ENCODE measurements at places on chromosomes 4 and X.

DNA sequence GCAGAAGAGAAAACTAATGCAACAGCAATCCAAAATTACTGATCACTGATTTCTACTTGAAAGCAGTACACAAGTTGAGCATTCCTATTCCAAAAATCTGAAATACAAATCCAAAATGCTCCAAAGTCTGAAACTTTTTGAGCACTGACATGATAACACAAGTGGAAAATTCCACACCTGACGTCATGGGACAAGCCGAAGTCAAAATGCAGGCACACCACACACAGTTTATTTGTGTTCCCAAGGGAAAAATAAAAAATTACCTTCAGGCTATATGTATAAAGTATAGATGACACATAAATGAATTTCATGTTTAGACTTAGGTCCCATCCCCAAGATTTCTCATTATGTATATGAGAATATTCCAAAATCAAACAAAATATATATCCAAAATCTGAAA is 20.7 kb downstream of the ANKRD50 start:
- no peak for DNase-seq

- DNase-seq: no peak
Observed at GRCh38 chr4:167185465-167185864, 48.8 kb downstream of the SPOCK3 start.

DNA sequence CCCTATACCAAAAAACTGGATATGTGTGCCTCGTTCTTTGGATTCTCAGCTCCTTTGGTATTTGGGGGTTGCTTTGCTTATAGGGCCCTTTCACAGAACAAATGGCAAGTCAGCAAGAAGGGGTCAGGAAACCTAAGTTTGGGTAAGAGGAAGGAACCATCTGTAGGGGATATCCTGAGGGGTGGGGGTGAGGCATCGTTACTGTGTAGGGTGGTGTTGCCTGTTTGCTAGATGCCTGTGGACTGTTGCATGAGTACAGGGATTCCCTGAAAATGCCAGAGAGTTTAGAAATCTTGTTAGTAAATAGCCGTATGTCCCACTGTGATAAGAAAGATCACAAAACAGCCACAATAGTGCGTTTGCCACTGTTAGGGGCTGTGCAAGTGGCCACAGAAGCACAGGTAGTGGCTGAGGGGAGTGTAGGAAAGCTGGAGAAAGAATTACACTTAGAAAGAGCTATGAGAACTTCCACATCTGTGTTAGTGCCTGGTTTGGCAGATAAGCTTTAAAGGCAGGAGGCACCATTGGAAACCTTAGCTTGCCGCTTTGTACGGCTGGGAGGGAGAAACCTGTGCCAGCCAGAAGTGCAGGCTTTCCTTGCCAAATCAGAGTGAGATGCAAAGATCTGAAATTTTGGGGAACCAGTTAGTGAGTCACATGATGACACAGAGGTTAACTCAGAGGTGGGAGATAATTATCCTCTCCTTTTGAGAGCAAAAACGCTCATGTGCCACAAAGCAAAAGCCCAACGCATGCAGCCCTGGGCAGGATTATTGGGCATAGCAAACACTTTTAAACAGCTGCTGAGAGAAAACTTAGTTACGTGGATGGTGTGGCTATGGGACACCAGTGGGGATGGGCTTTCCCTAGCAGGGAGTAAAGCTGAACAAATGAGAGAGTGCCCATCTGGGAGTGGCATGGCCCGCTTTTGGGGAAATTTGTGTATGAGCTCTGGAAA is 343.7 kb downstream of the ARAP2 start:
- DNase-seq: no peak

GRCh38 chrX:49644991-49645637 is 46.3 kb downstream of the GAGE1 start:
- no peak for DNase-seq

DNA sequence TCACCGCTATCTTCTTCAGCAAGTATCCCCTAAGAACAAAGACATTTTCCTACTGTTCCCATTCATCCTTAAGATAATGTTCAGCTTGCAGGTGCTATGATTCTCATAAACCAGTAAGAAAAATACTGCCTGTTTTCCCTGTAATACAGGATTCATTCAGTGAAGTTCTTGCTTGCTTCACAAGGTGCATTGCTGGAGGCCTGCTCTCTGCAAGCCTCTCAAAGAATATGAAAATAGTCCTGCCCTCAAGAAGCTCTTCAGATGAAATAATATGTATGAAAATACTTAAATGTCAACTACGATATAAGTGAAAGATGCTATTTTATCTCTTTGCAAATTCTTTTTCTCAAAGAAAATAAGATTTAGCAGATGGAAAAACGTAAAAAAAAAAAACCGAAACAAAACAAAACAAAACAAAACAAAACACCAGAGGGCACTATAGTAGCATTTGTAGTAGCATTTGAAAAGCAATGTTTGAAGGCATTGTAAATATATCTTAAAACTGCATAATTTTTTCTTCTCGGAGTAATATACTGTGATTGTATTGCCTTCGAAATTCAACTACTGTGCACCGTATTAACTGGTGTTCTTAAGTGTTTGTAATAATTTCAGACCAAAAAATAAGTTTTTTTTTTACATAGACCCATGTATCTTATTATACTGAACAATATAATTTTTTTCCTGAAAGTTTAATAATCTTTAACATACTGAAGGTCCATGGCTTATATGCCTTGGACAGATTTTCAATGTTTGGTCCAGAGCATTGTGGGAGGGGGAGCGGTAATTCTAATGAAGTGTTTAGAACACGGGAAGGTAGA is 26.0 kb downstream of the ADH4 start:
- DNase-seq: no peak

GRCh38 chr4:83603129-83603528 is 67.2 kb downstream of the GPAT3 start:
- DNase-seq: no peak

DNA sequence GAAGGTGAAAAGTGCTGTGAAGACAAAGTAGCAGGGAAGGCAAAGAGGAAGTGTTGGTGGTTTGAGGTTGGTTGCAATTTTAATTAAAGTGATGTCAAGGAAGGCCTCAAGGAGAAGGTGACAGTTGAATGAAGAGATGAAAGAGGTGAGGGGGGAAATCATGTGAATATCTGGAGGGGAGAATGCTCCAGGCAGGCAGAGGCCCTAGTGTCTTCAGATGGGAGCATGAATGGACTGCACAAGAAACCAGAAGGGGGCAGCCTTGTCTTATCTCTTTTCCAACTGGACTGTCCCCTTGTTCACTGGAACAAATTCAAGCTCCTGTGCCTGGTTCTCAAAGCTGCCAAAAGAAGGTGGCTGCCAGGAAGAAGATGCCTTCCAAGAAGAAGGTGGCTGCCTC is 68.4 kb downstream of the MAOB start:
- no peak for DNase-seq

GRCh38 chrX:139734996-139735395 is 27.0 kb upstream of the MCF2 start:
- no peak for DNase-seq

GRCh38 chr4:151276787-151277562 is at the start of gene PRSS48:
Gene PRSS48, plus strand, starts transcription at chr4:151277161. Its CDS starts 12 bp downstream, at chr4:151277173.
- DNase-seq: no peak

GRCh38 chr4:2914256-2915126 is 48.7 kb downstream of the NOP14 start:
- DNase-seq: no peak

- DNase-seq: no peak
Observed at GRCh38 chrX:102029026-102029425, 96.5 kb upstream of the TCEAL2 start.

DNA sequence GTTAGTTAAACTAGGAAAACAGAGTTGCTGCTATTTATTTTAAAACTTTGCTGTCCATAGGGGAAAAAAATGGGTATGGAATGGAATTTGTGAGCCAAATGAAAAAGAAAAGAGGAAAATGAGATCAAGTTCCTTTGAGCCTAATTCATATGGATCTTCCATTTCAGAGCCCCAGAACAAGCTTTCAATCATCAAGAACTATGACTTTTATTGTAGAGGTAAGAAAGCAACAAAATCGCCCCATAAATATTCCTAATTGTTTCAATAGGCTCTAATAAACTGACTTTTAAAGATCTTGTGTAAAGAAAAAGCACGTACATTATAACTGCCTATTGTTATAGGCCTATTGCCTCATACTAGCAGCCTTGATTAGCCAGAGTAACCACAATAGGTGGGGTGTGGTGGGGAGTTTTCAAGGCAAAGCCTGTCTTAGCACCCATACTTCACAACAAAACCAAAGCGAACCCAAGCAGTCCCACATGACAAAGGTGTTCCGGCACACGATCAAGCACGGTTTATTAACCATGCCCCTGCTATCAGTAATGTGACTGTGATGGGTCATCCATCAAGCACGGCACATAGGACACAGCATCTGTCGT is 44.4 kb downstream of the RBM47 start:
- no peak for DNase-seq

GRCh38 chrX:46260499-46260898 is 284.7 kb downstream of the ZNF674 start:
- DNase-seq: no peak

DNA sequence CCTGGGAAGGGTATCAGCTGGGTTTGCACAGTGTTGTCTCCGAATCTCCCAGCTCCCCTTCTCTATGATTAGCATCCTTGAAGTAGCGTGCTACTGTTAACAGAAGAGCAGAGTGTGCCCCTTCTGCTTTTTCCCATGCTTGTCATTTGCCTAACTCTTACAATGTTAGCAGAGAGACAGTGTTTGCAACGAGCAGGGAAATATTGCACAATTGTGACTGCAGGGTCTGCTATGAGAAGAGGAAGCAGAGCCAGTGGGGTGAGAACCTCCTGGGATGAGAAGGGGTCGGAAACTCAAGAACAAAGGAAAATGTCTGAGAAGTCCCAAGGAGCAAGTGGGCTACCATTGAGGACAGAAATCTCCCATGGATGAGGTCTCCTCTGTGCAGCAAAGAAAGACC is 7.8 kb upstream of the CHRNA9 start:
- DNase-seq: no peak

DNA sequence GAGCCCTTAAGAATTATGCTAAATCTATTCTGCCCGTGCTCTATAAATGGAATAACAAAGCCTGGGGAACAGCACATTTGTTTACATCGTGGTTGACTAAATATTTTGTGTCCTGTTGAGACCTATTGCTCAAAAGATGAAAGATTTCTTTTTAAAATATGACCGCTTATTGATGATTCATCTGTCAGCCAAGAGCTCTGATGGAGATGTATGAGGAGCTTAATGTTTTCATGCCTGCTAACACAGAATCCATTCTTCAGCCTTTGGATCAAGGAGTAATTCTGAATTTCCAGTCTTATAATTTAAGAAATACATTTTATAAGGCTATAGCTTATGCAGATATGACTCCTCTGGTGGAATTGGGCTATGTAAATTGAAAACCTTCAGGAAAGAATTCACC is 271.3 kb upstream of the FAT4 start:
- DNase-seq: no peak

GRCh38 chr4:152957437-152958171 is 21.5 kb downstream of the FHDC1 start:
- no peak for DNase-seq

DNA sequence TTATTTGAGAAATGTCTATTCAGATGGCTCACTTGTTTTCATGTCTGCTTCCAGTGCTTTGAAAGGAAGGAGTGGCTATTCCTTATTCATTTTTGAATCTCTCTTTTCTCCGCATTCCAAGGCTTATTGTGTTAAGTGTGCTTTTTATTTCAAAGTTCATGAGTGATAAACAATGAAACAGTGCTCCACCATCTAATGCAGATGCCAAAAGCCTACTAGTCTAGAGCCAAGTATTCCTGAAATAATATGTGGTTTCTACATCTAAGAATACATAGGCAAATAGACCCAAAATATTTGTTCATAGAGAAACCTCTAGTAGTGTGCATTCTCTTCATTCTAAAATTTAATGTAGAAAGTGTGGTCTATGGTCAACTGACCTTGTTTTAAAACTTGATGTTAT is 187.3 kb downstream of the GABRB1 start:
- no peak for DNase-seq

DNA sequence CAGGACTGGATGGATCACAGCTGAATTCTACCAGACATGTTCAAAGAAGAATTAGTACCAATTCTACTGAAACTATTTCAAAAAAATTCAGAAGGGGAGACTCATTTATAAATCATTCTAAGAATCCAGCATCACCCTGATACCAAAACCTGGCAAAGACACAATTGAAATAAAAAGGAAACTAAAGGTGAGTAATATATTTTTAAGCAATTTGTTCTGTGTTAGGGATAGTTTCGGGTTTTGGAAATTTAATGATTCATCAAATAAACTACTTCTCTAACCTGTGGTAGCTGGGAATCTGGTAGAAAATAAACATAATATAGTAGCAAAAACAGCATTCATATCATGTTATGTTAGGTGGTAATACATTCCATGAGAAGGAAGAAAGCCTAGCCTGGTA is 662.2 kb upstream of the BOD1L1 start:
- DNase-seq: no peak

DNA sequence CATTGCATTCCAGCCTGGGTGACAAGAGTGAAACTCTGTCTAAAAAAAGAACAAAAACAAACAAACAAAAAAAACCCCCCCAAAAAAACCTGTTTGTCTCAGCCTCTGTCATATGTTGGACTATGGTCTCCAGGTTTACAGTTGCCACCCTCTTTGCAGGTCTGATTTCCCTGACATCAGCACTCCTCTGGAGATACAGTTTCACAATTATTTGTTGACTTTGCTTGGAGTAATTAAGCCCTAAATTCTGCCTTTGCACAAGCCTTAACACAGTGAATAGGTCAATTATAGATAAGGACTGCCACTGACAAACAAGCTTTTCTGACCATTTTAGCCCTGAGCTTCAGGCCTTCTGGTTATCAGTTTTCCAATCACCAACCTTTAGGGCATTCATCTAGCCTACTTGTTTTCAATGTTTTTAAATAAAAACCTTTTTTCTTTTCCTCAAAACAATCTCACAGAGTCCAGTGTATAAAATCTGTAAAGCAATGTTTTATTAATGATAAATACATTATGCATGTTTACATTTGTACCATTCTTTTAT is 20.4 kb upstream of the MAPK10 start:
- no peak for DNase-seq

DNA sequence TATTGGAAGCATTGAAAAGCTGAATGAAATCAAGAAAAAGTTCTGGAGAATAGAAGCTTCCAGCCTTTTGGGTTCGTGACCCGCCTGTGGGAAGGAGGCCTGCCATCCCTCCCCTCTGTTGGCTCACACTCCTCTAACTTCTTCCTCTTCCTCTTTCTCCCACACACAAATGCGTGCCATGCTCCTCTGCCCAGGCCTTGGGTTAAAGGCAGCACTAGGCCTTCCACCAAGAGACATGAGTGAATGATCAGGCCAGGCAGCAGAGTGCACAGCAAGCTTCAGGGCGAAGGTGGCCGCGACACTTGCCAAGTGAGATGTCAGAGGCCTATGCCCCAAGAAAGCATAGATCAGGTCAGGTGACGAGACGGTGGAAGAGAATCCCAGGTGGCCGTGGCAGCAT is 38.4 kb downstream of the FAM193A start:
- no peak for DNase-seq

- no peak for DNase-seq
Observed at GRCh38 chr4:140186651-140187315, 32.8 kb upstream of the MAML3 start.
